KBM-7 (cell line): ENCODE measurements at places on chromosomes 3 and 15.

GRCh38 chr3:188164248-188164687, 10.3 kb downstream of the LPP start:
- peak; percentile 16 for DNase-seq

- DNase-seq = no peak
Measured at GRCh38 chr3:126896067-126896441, 86.9 kb upstream of the PLXNA1 start.

DNA sequence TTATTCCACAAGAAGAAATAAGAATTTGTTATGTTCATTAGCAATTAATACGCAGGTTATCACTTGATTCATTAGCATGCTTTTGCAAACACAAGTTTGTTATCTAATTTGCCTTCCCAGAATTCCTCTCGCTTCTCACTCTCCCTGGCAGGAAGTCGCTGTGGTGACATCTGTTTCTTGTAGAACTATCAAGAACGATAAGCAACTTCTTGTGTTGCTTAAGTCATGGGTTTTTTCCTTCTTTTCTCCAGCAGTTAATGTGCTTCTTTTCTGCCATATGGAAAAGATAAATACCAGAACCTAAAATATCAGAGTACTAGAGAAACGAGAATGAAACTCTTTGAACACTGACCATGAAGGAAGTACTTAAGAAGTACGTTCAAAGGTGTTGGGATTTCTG, 99.8 kb upstream of the CHMP2B start:
- no peak for DNase-seq

GRCh38 chr15:45441686-45442085, 63.3 kb upstream of the GATM start:
- no peak for DNase-seq

GRCh38 chr3:159861369-159861987, 127.2 kb upstream of the IL12A start:
- no peak for DNase-seq

GRCh38 chr3:14827776-14828175, 9.0 kb downstream of the FGD5 start:
- no peak for DNase-seq

GRCh38 chr15:60523056-60523455, 44.1 kb upstream of the ICE2 start:
- DNase-seq = no peak

DNA sequence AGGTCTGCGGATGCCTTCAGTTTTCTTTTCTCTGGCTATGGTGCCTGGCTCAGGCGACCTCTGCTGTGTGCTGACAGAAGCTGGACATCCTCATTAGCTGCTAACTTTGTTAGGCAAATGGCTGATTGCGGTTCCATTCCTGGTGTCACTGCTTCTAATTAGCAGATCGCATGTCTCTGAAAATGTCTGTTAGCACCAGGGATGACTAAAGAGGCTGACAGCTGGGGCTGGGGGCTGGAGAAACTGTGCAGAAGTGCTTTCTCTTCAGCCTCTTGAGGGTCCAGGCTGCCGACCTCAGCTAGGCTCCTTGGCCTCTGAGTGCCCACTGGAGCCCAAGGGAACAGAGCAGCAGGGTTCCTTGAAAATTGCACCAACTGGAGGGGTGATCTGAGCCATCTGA, 39.3 kb downstream of the CHCHD6 start:
- no peak for DNase-seq

GRCh38 chr3:113977822-113978221, 30.0 kb downstream of the ZDHHC23 start:
- no peak for DNase-seq

DNA sequence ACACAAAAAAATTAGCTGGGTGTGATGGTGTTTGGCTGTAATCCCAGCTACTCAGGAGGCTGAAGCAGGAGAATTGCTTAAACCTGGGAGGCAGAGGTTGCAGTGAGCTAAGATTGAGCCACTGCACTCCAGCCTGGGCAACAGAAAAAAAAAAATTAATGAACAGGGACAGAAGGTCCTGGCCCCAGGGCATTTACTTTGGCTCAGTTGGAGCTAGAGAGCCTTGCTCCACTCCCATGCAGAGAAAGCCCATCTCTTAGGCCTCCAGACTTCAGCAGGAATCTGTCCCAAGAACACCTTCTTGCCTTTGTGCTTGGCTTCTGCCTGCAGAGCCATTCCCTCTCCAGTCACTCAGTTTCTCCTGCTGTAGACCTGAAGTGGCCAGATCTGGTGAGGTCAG, 8.7 kb downstream of the KLHDC8B start:
- no peak for DNase-seq

- peak; percentile 63 for DNase-seq
Measured at GRCh38 chr3:188270423-188270972, 116.5 kb downstream of the LPP start.

- DNase-seq = peak; percentile 60
Measured at GRCh38 chr3:16828815-16829214, 55.9 kb upstream of the PLCL2 start.

- no peak for DNase-seq
Measured at GRCh38 chr3:188471723-188472122, 317.8 kb downstream of the LPP start.

DNA sequence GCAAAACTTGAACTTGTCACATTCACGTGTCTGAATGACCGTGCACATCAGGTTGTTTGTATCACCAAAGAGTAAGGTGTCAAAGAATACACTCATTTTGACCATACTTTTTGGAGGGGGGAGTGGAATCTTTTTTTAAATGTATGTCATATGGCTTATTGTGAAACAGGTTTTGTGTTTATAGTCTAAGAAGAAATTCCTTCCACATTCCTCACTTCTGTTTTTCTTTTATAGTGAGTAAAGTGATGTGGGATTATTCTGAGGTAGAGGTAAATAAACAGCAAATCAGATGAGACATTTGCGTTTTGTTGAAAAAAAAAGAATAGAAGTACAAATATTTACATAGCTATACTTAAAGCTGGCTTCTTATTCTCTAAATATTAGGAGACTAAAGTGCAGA, 33.0 kb downstream of the SRP14 start:
- no peak for DNase-seq

GRCh38 chr3:98343647-98344507, 9.8 kb upstream of the OR5K4 start:
- peak; percentile 73 for DNase-seq

GRCh38 chr15:78950343-78950742, 5.5 kb upstream of the CTSH start:
- no peak for DNase-seq

DNA sequence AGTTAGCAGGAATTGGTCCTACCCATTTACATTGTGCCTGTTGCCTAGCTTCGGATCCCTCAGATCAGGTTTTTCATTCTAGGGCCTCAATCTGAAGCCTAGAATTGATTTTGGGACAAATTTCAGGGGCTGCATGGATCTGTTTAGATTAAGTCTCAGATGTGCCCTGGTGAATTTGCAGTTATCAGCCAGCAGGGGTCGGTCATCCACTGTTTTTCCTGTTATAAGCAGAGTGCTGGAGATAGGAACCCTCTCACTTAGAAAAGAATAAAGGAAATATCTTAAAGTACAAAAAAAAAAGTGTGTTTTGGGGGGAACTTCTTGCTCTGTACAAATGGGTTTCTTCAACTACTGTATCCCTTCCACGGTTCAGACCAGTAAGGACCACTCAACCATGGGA, 212.5 kb downstream of the BCHE start:
- peak; percentile 5 for DNase-seq

DNA sequence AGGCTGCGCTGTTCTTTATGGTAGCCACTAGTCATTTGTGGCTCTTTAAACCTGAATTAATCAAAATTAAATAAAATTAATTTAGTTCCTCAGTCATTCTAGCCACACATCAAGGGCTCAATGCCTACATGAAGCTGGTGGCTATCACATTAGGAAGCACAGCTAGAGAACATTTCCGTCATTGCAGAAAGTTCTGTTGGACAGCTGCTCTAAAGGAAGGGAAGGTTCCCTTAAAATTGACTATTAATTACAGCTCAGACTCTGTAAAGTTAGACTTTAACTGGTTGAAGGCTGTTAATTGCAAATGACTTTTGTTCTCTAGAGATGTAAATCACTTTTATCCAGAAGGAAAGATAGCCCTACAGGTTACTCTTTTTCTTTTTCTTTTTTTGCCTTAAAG, 202.7 kb upstream of the ADAMTS9 start:
- DNase-seq = no peak

DNA sequence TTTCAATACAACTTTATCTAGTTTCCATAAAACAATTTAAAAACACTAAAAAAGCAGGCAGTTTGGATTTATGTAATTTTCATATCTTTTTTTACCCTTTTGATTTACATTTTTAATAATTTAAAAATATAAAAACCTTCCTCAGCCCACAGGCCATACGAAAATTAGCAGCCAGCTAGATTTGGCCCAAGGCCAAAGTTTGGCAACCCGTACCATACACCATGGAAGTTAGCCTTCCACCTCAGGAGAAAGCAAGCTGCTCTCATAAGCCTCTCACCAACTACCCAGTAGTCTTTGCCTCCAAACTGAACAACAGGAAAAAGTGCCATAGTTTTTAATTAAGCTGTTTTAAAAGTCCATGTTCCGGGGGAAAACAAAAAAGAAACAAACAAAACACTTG, 107.3 kb upstream of the TRIM42 start:
- DNase-seq = no peak

- peak; percentile 79 for DNase-seq
Measured at GRCh38 chr3:51024765-51025632, 350.3 kb downstream of the DOCK3 start.

- DNase-seq = peak; percentile 40
Measured at GRCh38 chr3:186931532-186932280, 1.4 kb downstream of the ST6GAL1 start.

GRCh38 chr15:70065006-70065722, 32.6 kb downstream of the TLE3 start:
- no peak for DNase-seq

DNA sequence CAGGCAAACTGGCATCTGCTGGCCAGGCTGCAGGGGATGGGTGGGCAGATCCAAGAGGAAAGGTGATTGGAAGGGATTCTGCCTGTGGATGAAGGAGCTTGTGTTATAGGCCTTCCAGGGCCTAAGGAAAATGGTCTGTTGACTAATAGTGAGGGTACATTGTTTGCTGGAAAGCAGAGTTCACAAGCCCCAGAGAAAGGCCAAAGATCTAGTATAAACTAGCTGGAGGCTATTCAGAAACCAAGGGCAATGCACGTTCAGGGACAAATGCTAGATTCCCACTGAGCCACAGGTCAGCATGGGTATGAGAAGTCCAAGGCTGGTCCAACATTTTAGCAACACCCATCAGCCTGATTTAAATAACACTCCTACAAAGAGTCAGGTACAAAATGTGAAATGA, 74.7 kb downstream of the FBN1 start:
- DNase-seq = no peak

GRCh38 chr3:83096-83495, 113.5 kb upstream of the CHL1 start:
- DNase-seq = no peak

GRCh38 chr3:149455989-149456388, 18.5 kb upstream of the TM4SF4 start:
- no peak for DNase-seq
